CD4-positive, alpha-beta T cell treated with Interleukin-4 for 4 hours (primary cell): ENCODE measurements at places on chromosomes 2 and 18.

GRCh38 chr2:234304950-234305349 lies 191.9 kb downstream of the ARL4C start:
- no peak for DNase-seq

DNA sequence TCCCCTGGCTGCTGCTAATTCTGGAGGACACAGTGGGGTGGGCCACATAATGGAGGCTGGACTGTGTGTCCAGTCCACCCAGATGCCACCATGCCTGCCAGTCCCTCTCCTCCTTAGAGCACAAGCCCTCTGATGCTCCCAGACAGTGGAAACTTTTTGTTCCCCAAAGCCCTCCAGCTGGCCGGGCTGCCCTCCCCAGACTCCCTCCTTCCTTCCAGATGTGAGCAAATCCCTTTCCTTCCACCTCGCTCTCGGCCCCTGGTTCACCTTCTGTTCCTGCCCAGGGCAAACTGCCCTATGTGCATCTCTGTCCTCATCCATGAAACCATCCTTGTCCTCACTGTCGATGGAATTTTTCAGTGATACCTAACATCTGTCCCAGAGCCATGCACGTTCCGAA lies 33.9 kb downstream of the LRRFIP1 start:
- DNase-seq, result no peak

GRCh38 chr18:73340135-73340977 lies 472.6 kb upstream of the NETO1 start:
- DNase-seq, result no peak

DNA sequence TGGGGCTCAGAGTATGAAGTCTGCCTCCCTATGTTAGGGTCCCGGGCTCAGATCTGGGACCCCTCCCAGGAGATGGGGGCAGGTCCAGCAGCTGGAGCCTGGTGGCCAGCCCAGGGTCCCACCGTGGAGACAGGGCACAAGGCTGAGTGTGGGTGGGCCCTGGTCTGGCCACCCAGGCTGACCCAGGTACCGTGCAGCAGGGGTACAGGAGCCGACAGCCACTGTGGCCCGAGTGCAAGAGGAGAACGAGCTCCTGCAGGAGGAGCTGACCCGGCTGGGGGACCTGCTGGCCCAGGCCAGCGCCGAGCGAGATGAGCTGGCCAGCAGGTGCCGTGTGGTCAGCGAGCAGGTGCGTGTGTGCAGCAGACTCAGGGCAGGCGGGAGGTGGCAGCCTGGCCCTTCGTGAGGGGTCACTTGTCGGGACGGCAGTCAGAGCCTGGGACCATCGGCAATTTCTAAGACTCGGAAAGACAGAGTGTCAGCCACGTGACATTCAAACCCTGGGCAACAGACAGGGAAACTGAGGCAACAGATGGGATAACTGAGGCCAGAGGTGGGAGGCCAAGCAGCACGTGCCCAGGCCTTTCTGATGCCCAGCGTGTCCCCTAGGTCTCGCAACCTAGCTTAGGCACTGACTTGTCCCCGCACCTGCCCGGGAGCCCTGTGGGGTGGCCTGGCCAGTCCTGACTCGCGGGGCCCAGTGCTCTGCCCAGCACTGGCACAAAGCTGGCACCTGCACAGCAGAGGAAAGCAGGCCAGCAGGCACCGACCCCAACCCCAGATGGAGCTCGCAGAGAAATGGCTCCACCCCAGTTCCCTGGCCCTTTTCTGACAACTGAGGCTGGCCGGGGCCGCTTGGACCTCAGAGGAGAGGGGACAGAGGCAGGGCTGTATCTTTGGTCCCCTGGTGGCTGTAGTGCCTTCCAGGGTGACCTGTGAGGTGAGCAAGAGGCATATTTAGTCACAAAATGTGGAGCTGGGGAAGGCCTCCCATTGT lies 13.9 kb downstream of the CROCC2 start:
- no peak for DNase-seq

GRCh38 chr2:36246320-36246990 lies 109.1 kb upstream of the CRIM1 start:
- DNase-seq, result peak; percentile 60

DNA sequence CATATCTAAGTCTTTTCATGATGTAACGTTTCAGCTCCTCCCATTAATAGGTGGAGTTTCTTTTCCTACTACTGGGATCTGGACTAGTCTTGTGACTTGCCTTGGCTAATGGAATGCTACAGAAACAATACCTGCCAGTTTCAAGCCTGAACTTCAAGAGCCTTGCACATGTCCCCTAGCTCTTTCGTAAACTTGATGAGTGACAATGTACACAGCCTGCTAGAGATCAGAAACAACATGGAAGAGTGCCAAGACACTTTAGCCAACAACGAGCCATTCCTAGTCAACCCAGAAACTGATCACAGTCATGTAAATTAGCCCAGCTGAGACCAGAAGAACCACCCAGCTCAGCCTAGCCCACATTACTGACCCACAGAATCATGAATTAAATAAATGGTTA lies 24.8 kb upstream of the STK39 start:
- no peak for DNase-seq

DNA sequence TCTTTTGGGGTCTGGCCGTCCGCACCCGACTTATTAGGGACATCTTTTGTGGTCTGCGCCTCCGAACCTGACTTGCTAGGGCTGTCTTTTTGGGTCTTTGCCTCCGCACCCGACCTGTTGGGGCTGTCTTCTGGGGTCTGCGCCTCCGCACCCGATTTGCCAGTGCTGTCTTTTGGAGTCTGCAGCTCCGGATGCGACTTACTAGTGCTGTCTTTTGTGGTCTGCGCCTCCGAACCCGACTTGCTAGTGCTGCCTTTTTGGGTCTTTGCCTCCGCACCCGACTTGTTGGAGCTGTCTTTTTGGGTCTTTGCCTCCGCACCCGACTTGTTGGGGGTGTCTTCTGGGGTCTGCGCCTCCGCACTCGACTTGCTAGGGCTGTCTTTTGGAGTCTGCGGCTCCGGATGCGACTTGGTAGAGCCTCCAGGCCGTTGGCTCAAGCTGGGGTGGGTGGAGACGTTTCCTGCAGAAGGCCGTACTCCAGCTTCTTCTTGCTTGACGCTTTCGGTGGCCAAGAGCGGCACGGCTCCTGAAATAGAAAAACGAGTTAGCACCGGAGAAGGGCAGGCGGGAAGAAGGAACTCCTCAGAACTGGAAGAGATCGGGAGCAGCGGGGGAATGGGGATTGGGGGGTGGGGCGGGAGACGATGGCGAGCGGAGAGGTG lies 498 bp downstream of the TGOLN2 start:
- DNase-seq, result peak; percentile 44

DNA sequence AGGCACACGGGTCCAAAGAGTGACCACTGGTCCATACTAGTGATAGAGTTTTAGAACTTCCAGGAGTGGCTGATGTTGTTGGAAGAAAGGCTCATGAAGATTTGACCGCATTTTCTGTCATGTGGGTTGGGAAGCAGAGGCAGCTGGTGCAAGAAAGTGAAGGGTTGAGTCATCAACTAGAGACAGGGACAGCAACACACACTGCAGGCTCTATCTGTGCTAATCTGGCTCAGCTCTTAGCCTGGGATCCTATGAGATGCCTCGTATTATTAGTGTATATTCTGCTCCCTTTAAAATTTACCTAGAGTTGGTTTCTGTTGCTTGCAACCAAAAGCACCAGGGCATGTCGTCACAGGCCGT lies 2.5 kb upstream of the SH3RF3 start:
- DNase-seq, result no peak

- no peak for DNase-seq
Measured at GRCh38 chr2:125405816-125406215, 1250.1 kb upstream of the GYPC start.

- DNase-seq, result no peak
Measured at GRCh38 chr18:74456017-74456348, 1.1 kb downstream of the DIPK1C start.

DNA sequence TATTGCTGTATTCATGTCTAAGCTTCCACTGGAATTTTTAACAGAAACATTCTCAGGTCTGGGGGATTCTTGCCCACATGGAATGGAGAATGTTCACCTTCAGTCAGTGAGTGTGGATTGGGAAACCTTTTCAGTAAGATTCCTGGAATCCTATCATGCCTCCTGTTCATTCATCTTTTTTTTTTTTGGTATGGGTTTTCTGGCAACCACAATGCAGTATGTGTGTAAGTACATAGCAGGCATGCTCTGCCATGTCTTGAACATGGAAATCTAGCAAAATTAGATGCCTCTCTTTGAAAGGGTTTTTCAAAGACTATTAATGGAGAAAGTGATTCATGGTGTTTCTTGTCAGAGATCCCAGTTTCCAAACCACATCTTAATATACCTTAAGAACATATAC lies 176.5 kb downstream of the LTBP1 start:
- no peak for DNase-seq

- no peak for DNase-seq
Measured at GRCh38 chr2:237486334-237486818, 675 bp upstream of the MLPH start.

- DNase-seq, result no peak
Measured at GRCh38 chr2:64274399-64275173, 130.4 kb upstream of the PELI1 start.

GRCh38 chr2:85711578-85712060 lies 17.5 kb downstream of the GNLY start:
- DNase-seq, result no peak

GRCh38 chr2:26126074-26126473 lies 46.8 kb upstream of the GAREM2 start:
- no peak for DNase-seq

- no peak for DNase-seq
Measured at GRCh38 chr2:163800951-163801381, 65.2 kb upstream of the FIGN start.

DNA sequence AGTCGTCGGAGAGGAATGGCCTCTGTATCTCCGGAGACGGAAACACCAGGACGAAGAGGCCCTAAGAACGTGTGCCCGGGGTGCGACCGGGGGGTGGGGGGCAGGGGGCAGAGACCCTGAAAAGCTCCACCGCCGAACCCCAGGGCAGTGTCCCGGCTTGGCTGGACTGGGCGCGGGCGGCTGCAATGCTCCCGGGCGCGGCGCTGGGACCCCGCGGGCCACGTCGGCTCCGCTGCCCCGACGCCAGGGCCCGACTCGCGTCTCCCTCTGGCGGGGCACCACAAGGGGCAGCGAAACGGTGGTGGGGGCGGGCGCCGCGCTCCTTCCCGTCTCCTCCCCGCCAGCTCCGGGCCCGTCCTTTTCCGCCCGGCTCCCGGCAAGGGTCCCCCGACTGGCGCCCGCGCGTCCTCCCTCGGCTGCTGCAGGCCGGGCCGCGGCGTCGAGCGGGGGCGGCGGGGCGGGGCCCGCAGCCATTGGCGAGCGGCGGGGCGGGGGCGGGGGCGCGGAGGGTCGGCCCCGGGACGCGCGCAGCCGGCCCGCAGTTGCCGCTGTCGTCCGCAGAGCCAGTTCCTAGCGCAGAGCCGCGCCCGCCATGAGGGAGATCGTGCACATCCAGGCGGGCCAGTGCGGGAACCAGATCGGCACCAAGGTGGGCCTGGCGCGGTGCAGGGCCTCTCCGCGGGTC lies at the start of gene TUBB6:
Gene TUBB6 (plus strand): TSS at position 541 of the 685 bp plus-strand sequence. CDS start 52 bp downstream, at position 593.
- no peak for DNase-seq

- no peak for DNase-seq
Measured at GRCh38 chr2:218806346-218806978, 24.5 kb downstream of the CYP27A1 start.

- no peak for DNase-seq
Measured at GRCh38 chr18:14921031-14921430, 173.1 kb downstream of the ANKRD30B start.

GRCh38 chr2:10029875-10030223 lies 13.5 kb upstream of the KLF11 start:
- no peak for DNase-seq

DNA sequence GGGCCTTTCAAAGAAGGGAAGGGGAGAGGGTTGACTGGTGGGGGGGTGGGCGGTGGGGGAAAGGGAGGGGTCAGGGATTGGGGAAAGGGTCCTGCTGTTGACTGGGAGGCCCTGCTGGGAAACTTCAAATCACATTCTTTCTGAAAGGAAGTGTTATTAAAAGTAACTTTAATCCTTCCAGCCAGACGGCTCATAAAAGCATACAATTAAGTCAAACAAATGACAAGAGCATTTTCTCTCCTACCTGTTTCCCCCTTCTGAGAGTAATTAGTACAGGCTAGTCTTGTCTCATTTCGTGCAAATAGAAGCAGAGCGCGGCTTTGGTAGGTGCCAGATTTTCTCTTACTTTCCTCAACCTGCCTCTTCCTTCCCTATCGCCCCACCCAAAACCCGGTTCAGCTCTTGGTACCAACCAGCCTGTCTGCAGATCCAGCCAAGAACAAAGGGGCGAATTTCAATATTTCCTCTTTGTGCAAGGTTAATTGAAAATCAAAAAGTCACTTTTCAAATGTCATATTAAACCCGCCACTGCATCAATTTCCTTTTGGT lies 2112.6 kb upstream of the PIK3C3 start:
- no peak for DNase-seq

DNA sequence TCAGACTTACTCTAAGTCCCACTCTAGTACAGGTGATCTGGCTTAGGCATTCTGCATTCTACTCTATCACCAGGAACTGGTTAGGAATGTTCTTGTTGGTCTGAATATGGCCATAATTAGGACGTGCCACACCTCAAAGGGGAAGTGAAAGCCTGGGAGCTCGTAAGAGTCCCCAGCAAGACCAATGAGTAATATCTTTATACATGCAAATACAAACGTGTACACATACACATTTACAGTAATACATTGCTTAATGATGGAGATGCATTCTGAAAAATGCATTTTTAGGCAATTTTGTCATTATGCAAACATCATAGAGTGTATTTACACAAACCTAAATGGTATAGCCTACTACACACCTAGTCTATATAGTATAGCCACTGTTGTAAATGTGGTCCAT lies 19.5 kb upstream of the ERCC3 start:
- no peak for DNase-seq

- no peak for DNase-seq
Measured at GRCh38 chr2:27709326-27709725, 45.6 kb downstream of the SLC4A1AP start.

DNA sequence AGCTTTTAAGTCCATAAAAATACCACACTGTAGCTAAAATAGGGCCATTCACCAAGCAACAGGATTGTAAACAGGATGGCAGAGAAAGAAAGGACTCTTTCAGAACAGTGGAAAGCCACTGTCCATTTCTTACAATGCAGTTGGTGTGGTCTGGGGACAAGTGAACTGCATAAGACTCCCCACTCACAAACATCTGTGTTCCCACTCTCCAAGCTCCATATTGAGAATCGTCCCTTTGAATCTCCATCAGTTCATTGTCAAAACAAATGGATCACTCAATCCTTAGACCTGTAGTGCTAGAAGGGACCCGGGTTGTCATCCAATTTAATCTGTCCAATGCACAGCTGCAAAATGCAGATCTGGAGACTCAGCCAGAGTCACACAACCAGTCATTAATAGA lies 347.4 kb upstream of the KLHL29 start:
- DNase-seq, result no peak

- DNase-seq, result no peak
Measured at GRCh38 chr18:76419811-76420210, 75.2 kb downstream of the ZNF516 start.
